SK-N-MC (cell line): ENCODE measurements at places on chromosomes 1 and 21.

DNA sequence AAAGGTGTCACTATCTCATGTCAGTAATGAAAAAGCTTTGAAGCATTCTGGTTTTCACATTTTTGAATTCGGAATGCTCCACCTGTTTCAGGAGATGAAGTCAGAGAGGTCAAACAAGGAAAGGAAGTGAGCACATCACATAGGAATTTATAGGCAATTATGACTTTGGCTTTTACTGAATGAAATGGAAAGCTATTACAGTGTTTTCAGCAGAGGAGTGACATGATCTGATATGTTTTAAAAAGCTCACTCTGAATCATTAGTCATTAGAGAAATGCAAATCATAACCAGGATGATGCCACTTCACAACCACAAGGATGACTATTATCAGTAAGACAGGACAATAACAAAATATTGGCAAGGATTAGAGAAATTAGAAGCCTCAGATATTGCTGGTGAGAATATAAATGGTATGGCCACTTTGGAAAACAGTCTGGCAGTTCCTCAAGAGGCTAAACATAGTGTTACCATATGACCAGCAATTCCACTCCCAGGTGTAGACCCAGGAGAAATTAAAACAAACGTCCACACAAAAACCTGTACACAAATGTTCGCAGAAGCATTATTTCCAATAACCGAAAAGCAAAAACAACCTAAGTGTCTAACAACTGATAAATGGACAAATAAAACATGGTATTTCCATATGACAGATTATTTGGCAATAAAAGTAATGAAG lies 7.5 kb downstream of the TAF1A start:
- no peak for DNase-seq

DNA sequence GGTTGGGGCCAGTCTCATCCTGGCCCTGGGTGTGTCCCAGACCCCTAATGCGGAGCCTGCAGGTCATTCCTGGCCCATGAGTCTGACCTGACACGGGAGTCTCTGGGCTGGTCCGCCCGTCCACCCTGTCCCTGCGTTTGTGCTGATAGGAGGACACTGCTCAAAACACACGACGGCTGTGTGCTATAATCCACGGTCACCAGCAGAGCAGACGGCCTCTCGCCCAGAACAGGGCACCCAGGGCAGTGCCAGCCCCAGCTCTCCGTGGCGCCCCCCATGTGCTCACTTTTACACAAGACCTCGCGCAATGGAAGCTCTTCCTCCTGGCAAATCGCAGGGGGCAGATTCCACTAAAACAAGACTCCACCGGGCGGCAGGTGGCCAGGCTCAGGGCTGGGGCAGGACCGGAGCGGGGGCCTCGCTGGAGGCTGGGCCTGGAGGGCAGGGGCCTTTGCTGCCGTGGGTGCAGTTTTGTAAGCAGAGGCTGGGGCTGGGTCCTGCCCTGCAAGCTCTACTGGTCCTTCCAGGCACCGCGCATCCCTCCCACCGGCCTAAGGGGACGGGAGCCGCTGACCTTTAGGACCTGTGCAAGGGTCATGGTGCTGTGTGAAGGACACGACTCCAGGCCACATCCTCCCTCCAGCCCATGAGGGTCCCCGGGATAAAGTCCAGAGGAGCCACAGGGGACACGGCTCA lies 10.6 kb upstream of the SLC19A1 start:
- no peak for DNase-seq

DNA sequence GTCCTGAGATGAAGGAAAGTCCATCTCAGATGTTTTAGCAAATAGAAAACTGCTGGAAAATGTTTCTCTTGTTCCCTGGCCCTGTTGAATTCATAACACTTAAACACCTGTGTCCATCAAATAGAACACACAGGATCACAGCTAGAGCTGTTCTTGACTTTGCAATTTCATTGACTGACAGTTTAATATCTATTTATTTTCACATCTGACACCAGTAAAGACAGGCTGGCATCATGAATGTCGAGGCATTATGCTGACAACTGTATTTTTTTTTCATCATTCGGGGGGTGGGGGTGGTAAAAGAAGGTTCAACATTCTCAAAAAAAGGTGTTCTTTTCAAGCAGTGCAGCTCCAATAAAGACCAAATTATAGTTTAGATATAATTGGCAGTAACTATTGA lies 591.2 kb upstream of the PTBP2 start:
- no peak for DNase-seq

- no peak for DNase-seq
These were observed 12.5 kb upstream of the SPATC1L start for GRCh38 chr21:46196733-46197132.

DNA sequence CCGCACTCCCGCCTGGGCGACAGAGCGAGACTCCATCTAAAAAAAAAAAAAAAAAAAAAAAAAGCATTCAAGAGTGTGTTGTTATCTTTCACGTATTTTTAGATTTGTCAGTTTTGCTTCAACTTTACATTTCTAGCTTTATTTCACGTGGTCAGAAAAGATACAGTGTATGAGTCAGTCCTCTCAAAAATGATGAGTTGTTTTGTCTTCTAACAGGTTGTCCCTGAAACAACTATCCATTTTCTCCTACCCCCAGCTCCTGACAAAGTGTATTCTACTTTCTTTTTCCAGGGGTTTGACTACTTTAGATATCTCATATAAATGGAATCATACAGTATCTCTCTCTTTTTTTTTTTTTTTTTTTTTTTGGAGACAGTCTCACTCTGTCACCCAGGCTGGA lies 5.5 kb upstream of the ZNF695 start:
- DNase-seq, result no peak

GRCh38 chr1:205066141-205066818 lies 18.0 kb downstream of the TMEM81 start:
- DNase-seq, result no peak

GRCh38 chr1:234707641-234708040 lies 97.7 kb upstream of the IRF2BP2 start:
- no peak for DNase-seq

- no peak for DNase-seq
These were observed at the start of gene ERICH3 for GRCh38 chr1:74673351-74674111. TSS of gene ERICH3 (minus strand) at chr1:74673792. CDS start at chr1:74673519, 273 bp downstream.

DNA sequence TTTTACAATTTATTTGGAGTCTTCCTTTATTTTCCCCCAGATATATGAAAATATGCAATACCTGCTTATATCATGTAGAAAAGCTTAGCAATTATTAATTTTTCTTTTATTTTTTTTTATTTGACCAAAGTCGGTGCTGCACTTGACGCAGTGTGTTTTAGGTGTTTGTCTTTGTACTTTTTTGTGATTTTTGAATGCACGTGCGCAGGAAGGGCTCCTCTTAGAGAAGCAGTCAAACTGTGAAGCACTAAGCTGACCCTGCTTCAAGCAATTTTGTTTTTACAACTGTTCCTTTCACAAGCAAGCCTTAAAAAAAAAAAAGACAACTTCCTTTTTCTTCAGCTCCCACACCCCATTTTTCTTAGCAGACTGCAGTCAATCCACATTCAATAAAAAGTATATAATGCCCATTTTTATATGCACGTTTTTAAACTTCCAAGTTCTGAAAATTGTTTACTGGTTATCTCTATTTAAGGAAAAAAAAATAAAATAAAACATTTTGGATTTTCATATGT lies 267.4 kb downstream of the TM2D1 start:
- no peak for DNase-seq

GRCh38 chr21:16004523-16004922 lies 274.7 kb downstream of the USP25 start:
- no peak for DNase-seq

DNA sequence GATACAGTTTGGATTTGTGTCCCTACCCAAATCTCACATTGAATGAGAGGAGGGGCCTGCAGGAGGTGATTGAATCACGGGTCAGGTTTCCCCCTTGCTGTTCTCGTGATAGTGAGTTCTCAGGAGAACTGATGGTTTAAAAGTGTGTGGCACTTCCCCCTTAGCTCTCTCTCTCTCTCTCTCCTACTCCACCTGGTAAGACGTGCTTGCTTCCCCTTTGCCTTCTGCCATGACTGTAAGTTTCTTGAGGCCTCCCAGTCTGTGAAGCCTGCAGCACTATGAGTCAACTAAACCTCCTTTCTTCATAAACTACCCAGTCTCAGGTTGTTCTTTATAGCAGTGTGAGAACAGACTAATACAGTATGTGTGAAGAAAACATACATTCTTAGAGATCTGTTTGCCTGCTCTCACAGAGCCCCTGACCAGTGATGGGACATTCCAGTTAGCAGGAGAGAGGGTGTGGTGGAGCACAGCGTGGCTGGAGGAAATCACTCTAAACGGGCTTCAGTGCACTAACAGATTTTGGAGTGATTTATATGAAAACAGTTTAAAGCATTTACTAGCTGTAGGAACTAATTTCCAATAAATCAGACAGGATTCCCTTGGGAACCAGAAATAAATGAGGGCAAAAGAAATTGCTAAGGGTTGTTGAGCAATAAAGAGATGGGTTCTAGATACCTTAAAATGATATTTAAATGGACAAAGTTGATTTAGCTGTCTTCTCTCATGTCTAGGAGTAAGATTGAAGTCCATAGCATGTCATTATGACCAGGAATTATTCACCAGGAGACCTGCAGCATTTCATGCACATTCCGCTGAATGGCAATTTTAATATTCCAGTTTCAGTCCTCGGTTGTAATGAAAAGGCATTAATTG lies 411.0 kb downstream of the CAMTA1 start:
- DNase-seq, result no peak

DNA sequence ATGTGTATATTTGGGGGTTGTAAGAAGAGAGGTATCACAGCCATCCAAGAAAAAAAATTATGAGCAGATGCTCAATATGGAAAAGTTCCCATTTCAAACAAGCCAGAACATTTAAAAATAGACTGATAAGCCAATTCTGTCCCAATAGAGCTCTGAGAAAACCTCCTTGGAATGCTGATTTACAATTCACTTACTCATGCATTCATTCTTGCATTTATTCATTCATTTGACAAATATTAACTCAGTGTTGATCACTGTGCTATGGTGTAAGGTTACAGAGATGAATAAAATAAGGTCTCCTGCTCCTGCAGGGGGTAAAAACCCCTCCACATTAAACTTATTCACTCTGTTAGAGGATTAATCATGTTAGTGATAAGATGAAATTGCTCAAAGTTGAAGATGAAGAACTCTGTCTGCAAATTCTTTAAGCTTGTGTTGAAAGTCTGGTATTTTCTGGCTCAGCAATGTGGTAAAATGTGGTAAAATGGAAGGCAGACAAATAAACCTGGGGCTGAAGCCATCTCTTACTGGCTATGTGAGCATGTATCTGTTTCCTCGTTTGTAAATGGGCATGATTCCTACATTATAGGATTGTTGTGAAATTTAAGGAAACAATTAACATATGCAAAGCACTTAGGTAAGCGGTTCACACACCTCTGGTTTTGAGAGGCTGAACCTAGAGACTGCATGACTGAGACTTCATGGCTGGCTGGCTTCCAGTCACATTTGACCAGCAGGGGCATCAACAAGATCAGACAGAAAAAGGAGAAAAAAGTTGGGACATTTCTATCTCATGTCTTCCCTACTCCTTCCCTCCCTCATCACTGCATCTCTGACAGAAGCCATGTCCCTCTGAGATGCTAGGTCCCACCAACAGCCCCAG lies 45.0 kb upstream of the DAB1 start:
- no peak for DNase-seq

- no peak for DNase-seq
These were observed 25.0 kb upstream of the EIF4G3 start for GRCh38 chr1:21201650-21202049.

- DNase-seq, result no peak
These were observed 197.0 kb upstream of the LHX8 start for GRCh38 chr1:74937176-74937575.

- no peak for DNase-seq
These were observed 12.5 kb upstream of the TTLL10 start for GRCh38 chr1:1161078-1161682.

DNA sequence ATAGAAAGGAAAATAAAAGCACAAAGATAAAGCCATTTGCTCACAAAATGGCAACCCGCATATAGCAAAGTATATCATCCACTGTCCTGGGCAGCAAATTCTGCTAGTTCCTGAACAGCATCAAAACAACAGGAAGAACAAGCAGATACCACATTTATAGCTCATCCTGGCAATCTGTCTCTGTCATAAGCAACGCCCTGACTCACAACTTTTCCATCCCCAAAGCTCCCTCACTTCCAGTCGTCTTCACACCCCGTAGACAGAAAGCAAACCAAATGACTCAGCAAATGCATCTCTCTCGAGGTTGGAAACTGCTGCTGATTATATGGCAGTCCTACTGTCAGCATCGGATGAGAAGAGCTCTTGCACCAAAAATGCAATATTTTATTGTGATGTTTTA lies 65.8 kb downstream of the AK5 start:
- no peak for DNase-seq

DNA sequence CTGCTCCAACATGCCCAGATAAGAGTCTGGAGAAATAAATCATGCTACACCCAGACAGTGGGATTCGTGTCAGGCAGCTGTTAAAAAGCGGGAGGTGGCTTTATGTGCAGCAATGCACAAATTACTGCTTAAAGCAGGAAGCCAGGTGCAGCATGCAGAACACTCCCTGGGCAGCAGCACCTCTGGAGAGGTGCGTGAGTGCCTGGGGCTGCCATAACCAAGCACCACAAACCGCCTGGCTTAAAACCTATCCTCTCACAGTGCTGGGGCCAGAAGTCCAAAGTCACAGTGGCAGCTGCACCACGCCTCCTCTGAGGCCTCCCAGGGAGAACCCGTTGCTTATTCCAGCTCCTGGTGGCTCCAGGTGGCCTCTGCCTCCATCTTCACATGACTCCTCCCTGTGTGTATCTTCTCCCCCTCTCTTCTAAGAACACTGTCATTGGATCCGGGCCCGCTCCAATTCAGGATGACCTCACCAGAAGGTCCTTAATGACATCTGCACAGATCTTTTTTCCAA lies 115.6 kb downstream of the SIK1 start:
- no peak for DNase-seq

- DNase-seq, result no peak
These were observed 90.7 kb upstream of the GFI1 start for GRCh38 chr1:92577261-92577895.

- no peak for DNase-seq
These were observed 5.4 kb upstream of the LAMC2 start for GRCh38 chr1:183180634-183181056.

- no peak for DNase-seq
These were observed 19.2 kb downstream of the LAMC2 start for GRCh38 chr1:183205196-183205781.

GRCh38 chr1:206823727-206824126 lies 41.7 kb upstream of the IL20 start:
- no peak for DNase-seq

DNA sequence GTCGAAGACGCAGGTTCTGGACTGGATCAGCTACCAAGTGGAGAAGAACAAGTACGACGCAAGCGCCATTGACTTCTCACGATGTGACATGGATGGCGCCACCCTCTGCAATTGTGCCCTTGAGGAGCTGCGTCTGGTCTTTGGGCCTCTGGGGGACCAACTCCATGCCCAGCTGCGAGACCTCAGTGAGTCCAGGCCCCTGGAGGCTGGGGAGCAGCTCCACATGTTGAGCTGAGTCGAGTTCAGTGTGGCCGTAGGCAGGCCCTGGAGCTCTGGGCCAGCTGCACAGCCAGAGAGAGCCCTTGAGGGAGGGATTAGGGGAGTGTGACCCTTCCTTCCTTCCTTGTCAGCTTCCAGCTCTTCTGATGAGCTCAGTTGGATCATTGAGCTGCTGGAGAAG lies 1.6 kb downstream of the ELF3 start:
- no peak for DNase-seq

GRCh38 chr1:92754000-92754718 lies 30.7 kb downstream of the EVI5 start:
- no peak for DNase-seq
